ENCODE measurements at places on chromosomes 1 and 21.
A peak's percentile ranks its signal among the peaks of the same experiment; 100 is the strongest.

DNA sequence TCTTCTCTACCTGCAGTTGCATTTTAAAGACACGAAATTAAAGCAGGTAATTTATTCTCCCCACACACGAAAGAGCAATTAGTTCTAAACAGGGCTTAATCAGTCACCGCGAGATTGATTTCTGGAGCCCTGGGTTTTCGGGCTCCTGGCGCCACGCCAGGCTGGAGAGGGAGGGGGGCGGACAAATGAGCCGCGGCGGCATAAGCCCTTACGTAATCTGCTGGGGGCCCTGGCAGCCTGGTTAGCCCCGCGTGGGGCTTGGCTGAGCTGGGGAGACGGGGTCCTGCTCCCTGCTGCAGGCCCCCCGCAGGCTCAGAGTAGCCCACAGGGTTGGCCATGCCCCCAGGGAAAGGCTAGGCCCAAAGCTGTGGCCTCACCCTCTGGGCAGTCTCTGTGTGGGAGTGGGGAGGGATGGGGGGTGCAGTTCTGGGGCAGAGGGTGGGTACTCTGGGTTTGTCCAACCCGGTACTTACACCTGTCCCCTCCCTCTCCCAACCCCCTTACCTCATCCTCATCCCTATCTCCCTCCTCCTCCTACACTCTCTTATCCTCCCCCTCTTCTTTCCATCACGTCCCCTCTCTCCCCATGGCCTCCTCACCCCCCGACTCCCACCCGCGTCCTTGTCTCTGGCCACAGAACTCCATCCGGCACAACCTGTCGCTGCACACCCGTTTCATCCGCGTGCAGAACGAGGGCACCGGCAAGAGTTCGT lies 19.9 kb downstream of the FOXO6 start:
- no peak for DNase-seq

DNA sequence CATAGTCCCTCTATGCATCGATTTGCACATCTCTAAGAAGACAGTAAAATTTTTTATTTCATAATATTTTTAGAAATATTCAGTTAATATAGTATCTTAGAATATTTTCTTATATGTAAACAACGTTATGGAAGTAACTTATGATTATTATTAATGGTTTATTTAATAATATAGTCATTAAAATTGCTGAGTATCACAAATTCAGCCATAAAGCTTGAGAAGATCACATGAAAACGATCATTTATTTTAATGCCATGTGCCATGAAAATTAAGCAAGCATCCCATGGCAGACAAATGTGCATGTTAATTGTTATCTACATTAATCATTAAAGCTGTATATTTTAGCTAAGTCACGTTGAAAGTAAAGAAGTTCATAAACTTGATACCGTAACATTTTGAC lies 907.1 kb downstream of the KCNT2 start:
- DNase-seq, result no peak

- no peak for DNase-seq
These were observed 578 bp upstream of the TRIM62 start for GRCh38 chr1:33182401-33182841.

DNA sequence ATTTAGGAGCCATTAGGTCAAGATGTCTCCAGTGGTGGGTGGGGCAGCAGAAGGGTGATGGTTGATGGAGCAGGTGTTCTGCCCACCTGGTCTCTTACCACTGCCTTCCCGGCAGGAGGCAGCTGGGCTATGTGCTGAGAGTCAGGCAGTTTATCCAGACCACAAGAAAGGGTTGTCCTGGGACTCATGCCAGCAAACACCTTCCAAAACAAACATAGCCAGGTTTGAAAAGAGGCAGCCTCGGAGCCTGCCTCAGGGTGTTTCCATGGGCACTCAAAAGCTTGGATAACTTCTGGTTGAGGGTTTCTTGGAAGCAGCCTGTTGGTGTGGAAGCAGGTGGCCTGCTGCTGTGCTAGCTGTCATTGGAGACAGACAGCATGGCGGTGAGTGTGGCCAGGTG lies 187.2 kb downstream of the PCP4 start:
- DNase-seq, result no peak

DNA sequence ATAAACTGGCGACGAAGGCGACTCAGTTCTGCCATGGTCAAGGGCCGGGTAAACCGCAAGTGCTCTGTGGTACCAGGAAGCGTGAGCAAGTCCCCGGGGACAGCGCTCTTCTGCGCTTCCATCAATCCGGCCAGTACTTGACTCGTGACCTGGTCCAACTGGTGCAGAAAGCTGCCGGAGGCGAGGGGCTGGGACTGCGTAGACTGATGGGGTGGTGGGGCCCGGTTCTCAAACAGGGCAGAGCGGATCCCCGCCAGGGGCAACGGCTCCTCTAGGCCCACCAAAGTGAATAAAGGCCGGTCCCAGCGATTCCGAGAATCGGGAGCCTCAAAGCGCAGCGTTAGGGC lies 852 bp downstream of the KTI12 start:
- peak; percentile 13 for DNase-seq

- peak; percentile 77 for DNase-seq
These were observed 1.9 kb downstream of the EEIG2 start for GRCh38 chr1:108561689-108562326.

DNA sequence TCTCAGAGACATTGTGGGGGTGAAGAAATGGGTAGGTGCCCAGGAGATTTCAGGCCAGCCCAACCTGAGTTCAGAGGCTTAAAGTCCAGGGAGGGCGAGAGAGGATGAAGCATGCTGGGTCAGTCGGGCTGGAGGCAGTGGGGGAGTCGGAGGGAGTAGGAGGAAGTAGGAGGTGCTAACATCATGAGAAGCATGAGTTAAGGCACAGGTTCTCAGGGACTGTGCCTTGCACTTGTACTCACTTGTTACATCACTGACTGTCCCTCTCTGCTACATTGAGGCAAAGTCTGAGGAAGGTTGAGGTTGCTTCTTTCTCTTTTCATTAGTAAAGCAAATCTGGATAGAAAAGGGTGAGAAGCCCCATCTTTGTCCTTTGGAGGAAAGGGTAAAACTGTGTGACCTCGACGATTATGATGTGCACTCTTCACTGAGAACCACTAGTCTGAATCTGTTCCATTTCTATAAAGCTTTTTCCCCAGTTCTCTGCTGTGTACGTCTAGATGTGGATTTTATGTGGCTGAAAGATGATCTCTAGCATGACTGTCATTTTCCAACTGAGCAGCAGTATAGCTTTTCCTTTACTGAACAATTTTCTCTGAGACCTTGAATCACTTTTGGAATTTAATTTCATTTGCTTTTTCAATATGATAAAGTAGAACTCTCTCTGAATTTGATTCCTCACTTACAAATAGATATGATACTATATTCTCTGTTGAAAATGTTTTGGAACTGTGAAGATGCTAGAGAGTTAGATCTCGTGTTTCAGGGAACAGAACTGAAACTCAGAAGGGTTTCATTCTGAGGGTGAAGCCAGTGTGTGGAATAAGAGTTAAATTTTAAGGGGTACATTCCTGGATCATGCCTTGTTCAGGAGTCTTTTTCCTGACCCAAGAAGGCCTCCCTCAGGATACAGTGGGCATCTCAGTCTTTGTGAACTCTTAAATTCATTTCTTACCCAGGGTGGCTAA lies 94.6 kb downstream of the FGGY start:
- no peak for DNase-seq

DNA sequence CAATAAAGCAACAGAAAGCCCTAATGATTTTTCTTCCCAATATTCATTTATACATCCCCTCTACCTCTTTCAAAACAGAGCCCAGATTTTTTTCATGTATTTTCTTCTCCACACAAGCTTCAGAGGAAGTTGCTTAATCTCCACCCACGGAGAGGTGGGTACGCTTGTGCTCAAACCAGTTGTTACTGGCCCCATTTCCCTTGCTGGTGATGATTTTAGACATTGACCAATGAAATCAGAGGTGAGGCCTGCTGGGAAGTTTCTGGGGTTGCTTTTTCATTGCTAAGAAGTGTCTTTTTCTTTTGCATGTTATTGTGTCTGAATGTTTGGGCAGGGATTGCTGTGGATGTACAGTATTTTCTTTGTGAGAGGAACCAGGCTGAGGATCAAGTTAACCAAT lies 448.1 kb upstream of the B3GALT2 start:
- no peak for DNase-seq

GRCh38 chr1:69738458-69739250 lies 170.9 kb downstream of the LRRC7 start:
- no peak for DNase-seq

DNA sequence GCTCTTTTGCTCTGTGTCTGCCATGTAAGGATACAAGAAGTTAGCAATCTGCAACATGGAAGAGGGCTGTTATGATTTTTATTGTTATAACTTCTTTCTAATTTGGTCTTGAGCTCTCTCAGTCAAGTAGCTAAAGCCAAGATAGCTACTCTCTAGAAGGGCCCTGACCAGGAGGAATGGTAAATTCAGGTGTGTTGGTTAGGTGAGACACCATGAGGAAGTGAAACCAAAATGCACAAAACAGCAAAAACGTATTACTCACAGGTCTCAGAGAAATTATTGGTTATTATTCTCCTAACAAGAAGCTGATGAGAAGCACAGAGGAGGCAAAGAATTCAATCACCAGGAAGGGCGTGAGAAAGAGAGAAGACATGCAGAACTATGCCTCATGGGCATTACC lies 51.8 kb upstream of the INSL5 start:
- DNase-seq, result no peak

GRCh38 chr1:234730475-234730769 lies 120.4 kb upstream of the IRF2BP2 start:
- DNase-seq, result no peak

- DNase-seq, result no peak
These were observed 1126.7 kb upstream of the ADGRL2 start for GRCh38 chr1:80673935-80674597.
